ENCODE measurements at places on chromosomes 2 and 18.

DNA sequence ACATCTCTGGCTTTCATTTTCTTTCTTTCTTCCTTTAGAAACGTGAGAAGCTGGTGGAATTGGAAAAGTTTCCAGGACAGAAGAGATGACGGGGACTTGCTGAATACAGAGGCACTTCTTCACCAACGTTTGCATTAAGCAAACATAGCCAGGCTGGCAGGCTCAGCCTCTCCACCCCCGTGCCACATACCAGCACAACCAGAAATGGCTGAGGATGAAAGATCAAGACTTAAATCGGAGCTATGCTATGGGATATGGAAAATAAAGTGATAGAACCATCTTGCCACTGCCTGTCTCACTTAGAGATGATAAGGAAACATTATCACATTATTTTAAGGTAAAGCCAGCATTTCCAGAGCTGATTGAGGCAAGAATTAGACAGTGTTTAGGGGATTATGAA lies 483.3 kb downstream of the BCL11A start:
- no peak for DNase-seq

- DNase-seq: no peak
These were observed 4.5 kb upstream of the MAL start for GRCh38 chr2:95021023-95021416.

DNA sequence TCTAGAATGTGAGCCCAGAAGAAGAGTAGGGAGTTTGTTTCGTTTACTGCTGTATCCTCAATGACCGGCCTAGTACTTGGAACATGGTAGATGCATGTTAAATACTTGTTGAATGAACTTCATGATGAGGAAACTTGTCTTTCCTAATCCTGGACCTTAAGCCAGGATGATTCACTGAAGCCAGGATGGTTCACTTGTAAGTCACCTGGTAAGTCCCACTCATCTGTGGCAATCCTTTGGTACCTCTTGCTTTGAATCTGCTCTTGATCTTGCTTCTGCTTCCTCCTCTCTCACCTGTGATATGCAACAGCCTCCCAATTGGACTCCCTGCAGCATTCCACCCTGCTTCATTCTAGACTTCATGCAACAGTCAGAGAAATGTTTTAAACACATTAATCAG lies 43.6 kb downstream of the QPCT start:
- no peak for DNase-seq

- no peak for DNase-seq
These were observed 26.6 kb upstream of the MAP3K20 start for GRCh38 chr2:173048897-173049661.

- no peak for DNase-seq
These were observed 19.4 kb downstream of the SIX3 start for GRCh38 chr2:44960871-44961270.
